ENCODE measurements at places on chromosomes 1 and 21. TPM values are rescaled to one million over a fixed set of nuclear protein-coding genes. Genes with fewer than 3 reads are reported as not detected.

DNA sequence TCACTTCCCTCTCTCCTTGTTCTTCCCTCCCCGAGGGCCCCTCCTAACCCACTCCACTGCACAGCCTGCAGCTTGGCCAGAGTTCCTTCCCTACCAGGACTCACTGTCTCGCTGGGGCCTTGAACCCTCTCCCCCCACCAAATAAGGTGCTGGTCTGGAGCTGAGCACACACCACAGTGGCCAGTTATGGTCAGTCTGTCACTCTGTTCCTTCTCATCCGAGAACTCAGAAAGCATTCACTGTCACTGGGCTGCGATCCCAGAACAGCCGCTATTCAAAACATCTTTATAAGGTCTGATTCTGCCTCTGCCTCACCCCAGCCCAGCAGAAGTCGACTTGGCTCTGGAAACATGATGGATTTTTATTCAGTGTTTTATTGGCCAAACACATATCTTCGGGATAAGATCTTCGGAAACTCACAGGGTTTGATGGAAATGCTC is 19.8 kb upstream of the LBR start:
- no peak for DNase-seq

The SLAMF9 gene
- not detected for polyA plus RNA-seq

DNA sequence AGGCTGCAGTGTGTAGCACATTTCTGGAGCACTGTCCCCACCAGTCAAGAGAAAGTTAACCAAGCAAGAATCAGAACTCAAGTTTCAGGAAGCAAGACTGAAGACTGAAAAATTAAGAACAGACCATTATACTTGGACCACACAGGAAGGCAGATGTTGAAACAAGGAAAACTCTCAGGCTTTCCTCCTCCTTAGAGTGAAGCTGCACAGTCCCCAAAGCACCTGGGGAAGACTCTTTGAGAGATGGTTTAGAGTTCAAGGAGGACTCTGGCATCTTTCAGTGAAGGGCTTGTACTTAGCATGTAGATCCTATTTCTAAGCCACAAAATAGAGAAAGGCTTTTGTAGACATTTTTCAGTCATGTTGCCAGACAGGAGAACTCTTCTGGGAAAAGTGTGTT is 113.7 kb upstream of the KCTD3 start:
- DNase-seq: no peak

- DNase-seq: no peak
Observed at GRCh38 chr1:200975458-200975857, 48.1 kb downstream of the KIF21B start.

The GREM2 gene
- 0.39 TPM for polyA plus RNA-seq

- no peak for DNase-seq
Observed at GRCh38 chr1:213120961-213121360, 69.9 kb downstream of the RPS6KC1 start.

DNA sequence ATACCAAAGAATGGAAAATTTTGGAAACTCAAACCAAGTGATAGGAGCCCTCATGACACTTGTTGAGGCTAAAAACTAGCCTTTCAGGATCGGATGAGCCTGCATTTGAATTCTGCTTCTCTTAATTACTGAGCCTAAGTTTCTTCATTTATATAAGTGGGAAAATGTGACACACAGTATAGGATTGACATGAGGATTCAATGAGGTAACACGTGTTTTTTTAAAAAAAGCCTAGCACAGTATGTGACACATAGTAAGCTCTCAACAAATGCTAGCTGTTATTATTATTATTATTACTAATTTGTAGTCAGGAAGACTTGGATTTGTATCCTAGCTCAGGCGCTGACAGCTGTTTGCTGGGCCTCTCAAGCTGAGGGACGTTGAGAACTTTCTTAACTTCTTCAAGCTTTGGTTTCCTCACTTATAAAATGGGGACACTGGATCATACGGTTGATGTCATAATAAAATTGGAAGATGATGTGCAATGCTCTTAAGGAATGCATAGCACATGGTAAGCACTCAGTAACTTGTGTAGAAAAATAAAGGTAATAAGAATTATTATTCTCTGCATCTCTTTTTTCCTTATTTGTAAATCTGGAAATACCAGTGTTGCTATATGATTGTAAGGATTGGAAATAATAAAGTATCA is 55.4 kb upstream of the JUN start:
- DNase-seq: no peak

GRCh38 chr1:179082333-179082998 is 596 bp downstream of the TOR3A start:
- no peak for DNase-seq

GRCh38 chr1:230090194-230090711 is 23.2 kb downstream of the GALNT2 start:
- no peak for DNase-seq

The FCAMR gene
- polyA plus RNA-seq: 6.8 TPM

The INSRR gene
- polyA plus RNA-seq: 3.0 TPM

GRCh38 chr1:84715342-84716019 is 25.2 kb upstream of the SSX2IP start:
- DNase-seq: no peak

- no peak for DNase-seq
Observed at GRCh38 chr21:42426424-42426823, 22.7 kb downstream of the UBASH3A start.

The SYCP1 gene
- not detected for polyA plus RNA-seq

The RNU1-2 gene
- polyA plus RNA-seq: not detected

GRCh38 chr1:196660272-196660671 is 8.4 kb downstream of the CFH start:
- no peak for DNase-seq

GRCh38 chr1:31297277-31298247 is 730 bp downstream of the ZCCHC17 start:
- DNase-seq: peak; percentile 30

GRCh38 chr1:161079436-161080110 is 9.8 kb downstream of the NECTIN4 start:
- no peak for DNase-seq

DNA sequence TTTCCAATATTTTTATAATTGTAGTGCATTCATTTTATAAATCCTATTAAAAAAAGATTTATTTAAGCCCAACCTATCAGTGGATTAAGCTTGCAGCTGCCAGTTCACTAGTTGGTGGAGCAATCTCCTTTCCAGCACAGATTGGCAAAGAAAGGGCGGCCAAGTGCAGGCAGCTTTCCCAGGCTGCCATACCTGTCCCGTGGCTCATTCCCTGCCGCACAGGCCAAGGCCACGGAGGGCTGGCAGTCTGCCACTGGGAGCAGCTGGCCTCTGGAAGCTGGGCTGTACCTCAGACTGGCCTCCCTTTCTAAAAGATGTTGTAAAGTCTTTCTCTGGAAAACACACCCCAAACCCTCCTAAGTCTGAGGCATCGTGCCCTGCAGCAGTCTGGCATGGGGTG is 74.2 kb downstream of the SIM2 start:
- DNase-seq: no peak

Data from renal pelvis (tissue), 12 donors.